Chondrocyte (in vitro differentiated cells): ENCODE measurements at places on chromosomes 3 and 15. TPM values are rescaled to one million over a fixed set of nuclear protein-coding genes. Genes with fewer than 3 reads are reported as not detected.

GRCh38 chr3:36514171-36514570, 133.9 kb downstream of the STAC start:
- H3K27ac ChIP-seq, result no peak overlapping the region
- H3K27me3 ChIP-seq, result peaks cover 10% of the 10 kb centered on the region
- H3K4me1 ChIP-seq, result no peaks in the 10 kb centered on the region

GRCh38 chr15:51796847-51797401, 32.5 kb upstream of the TMOD3 start:
- H3K36me3 ChIP-seq, result peaks cover 5% of the 10 kb centered on the region
- no peak overlapping the region for H3K27ac ChIP-seq
- no peak overlapping the region for H3K4me3 ChIP-seq
- no peak for DNase-seq

GRCh38 chr3:127183931-127184869, 8.7 kb upstream of the PRR23E start:
- no peak overlapping the region for H3K4me3 ChIP-seq
- no peak for DNase-seq
- H3K36me3 ChIP-seq, result peaks cover 1% of the 10 kb centered on the region
- H3K27ac ChIP-seq, result no peak overlapping the region

DNA sequence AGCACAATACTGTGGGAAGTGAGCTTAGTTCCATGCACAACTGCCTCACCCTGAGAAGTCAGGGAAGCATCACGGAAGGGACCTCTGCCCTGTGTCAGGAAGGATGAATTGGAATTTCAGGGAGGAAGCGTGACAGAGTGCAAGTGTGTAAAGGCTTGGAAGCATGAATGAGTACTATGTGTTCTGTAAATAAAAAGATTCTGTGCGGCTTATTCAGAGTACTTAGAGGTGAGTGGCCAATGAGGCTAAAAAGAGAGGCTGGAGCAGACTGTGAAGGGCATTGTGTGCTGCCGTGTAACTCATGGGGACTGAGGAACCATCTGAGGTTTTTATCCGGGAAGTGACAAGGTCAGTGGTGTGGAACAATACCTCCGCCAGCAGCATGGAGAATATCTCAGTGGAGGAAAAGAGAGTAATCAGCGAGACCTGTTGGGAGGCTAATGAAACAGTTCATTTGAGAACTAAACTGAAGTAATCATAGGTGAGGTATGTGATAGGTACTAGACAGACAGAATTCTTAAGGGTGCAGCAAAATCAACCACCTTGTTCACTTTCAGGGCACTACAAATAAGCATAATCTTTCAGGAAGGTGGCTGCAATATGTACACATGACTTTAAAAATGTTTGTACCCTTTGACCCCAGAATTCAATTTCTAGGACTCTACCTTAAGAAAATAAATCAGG, 64.9 kb upstream of the SPRED1 start:
- DNase-seq, result no peak
- no peaks in the 10 kb centered on the region for H3K36me3 ChIP-seq
- H3K27me3 ChIP-seq, result peaks cover 5% of the 10 kb centered on the region
- no peak overlapping the region for H3K27ac ChIP-seq

GRCh38 chr15:48887144-48887543, 9.2 kb downstream of the EID1 start:
- no peak for DNase-seq
- no peaks in the 10 kb centered on the region for H3K27me3 ChIP-seq
- H3K36me3 ChIP-seq, result no peaks in the 10 kb centered on the region
- peak overlapping the region; percentile 12 for H3K27ac ChIP-seq
- peaks cover 69% of the 10 kb centered on the region for H3K4me1 ChIP-seq
- no peak overlapping the region for H3K4me3 ChIP-seq

- H3K27me3 ChIP-seq, result no peaks in the 10 kb centered on the region
- DNase-seq, result no peak
- no peaks in the 10 kb centered on the region for H3K36me3 ChIP-seq
- no peak overlapping the region for H3K4me3 ChIP-seq
- H3K27ac ChIP-seq, result no peak overlapping the region
Measured at GRCh38 chr3:20056725-20057611, 16.7 kb downstream of the KAT2B start.

GRCh38 chr3:151197981-151198767, 4.8 kb downstream of the GPR171 start:
- H3K4me1 ChIP-seq, result peaks cover 34% of the 10 kb centered on the region
- H3K27me3 ChIP-seq, result no peaks in the 10 kb centered on the region
- no peaks in the 10 kb centered on the region for H3K36me3 ChIP-seq
- no peak for DNase-seq

DNA sequence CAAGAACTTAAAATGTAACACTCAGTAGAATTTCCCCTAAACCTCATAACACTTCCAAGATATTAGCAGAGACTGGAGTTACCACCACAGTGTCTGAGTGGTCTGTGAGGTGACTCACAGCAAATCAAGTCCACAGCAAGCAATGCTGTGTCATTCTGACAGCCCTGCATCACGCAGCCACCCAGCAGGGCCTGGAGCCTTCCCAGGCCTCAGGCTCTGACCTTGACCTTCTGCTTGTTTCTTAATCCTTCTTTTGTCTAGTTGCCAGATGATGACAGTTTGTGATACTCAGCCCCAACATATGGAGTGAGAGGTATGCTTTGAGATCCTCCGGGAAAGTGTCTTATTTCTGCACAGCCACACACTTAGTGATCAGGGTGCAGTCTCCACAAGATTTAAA, 82.5 kb downstream of the TOP2B start:
- H3K36me3 ChIP-seq, result no peaks in the 10 kb centered on the region
- no peak for DNase-seq
- H3K4me1 ChIP-seq, result peaks cover 38% of the 10 kb centered on the region
- H3K27me3 ChIP-seq, result no peaks in the 10 kb centered on the region
- H3K4me3 ChIP-seq, result no peak overlapping the region

DNA sequence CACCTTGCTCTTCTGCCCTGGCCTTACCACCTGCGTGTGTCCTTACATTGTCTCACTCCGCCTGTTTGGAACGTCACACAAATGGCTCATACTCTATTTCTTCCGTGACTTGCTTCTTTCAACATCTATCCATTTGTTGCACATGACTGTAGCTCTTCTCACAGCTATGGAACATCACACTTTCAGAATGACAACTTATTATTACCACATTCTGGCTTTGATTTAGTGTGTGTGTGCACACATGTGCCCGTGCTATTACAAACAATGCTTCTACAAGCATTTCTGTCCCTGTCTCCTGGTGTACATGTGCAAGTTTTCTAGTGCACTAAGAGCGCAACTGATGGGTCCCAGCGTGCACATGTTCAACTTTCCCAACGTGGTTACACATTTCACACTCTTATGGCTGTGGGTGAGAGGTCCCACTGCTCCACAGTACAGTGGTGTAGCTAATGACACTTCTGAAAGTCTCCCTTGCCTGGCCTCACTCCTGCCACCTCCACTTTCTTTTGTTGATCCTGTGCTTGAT, 37.8 kb downstream of the PTH1R start:
- no peak overlapping the region for H3K27ac ChIP-seq
- no peak overlapping the region for H3K4me3 ChIP-seq
- peaks cover 14% of the 10 kb centered on the region for H3K4me1 ChIP-seq
- peaks cover 24% of the 10 kb centered on the region for H3K36me3 ChIP-seq
- DNase-seq, result peak; percentile 15

GRCh38 chr3:15976524-15976923, 178.7 kb upstream of the ANKRD28 start:
- H3K27ac ChIP-seq, result no peak overlapping the region
- H3K4me1 ChIP-seq, result peaks cover 18% of the 10 kb centered on the region
- no peaks in the 10 kb centered on the region for H3K36me3 ChIP-seq

- H3K4me3 ChIP-seq, result no peak overlapping the region
- H3K27ac ChIP-seq, result no peak overlapping the region
- no peak for DNase-seq
- peaks cover 2% of the 10 kb centered on the region for H3K27me3 ChIP-seq
Measured at GRCh38 chr3:133136114-133137041, 98.2 kb downstream of the TMEM108 start.

DNA sequence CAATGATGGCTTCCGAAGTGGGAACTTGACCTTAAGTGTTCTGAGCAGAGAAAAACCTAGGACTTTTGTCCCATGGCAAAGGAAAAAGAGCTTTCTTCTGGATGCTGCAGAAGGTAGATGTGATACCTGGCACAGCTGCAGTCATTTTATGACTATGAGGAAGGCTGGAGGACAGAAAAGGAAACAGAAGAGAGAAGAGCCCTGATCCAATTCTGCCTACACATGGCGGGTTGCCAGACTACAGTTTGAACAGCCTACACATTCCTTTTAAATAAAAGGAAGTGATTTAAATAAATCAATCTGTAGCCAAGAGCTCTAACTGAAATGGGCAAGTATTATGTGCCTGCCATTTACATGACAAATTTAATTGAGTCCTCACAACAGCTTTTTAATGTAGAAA, 43.6 kb upstream of the CHRNB4 start:
- H3K4me3 ChIP-seq, result no peak overlapping the region
- no peak overlapping the region for H3K27ac ChIP-seq
- H3K4me1 ChIP-seq, result no peaks in the 10 kb centered on the region
- H3K36me3 ChIP-seq, result no peaks in the 10 kb centered on the region

- DNase-seq, result no peak
- H3K4me3 ChIP-seq, result no peak overlapping the region
- peaks cover 4% of the 10 kb centered on the region for H3K27me3 ChIP-seq
Measured at GRCh38 chr3:63523100-63523499, 129.4 kb upstream of the SNTN start.

DNA sequence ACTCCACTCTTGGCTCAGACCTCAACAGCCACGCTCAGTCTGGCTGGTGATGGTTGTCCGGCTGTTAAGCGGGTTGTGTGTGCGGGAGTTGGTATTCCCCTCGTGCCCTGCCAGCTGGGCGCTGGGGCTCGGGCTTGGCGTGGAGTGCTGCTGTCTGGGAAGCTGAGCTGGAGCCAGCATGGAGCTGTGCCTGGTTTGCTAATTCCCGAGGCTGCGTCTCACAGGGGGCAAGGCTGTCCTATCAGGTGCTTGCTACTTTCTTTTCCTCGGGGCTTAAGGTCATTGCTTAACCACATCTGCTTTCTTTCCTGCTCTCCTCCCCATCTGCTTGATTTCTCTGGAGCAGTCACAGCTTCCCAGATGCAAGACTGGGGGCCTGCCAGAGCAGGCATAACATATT, 29.9 kb downstream of the PDIA5 start:
- H3K36me3 ChIP-seq, result peaks cover 44% of the 10 kb centered on the region
- peak overlapping the region; percentile 89 for H3K27ac ChIP-seq
- peaks cover 49% of the 10 kb centered on the region for H3K4me1 ChIP-seq
- peak overlapping the region; percentile 17 for H3K4me3 ChIP-seq
- DNase-seq, result no peak

- no peak overlapping the region for H3K4me3 ChIP-seq
- no peaks in the 10 kb centered on the region for H3K27me3 ChIP-seq
- peaks cover 75% of the 10 kb centered on the region for H3K4me1 ChIP-seq
Measured at GRCh38 chr3:64349551-64349950, 124.3 kb upstream of the PRICKLE2 start.

GRCh38 chr3:24850245-24850644, 355.6 kb upstream of the THRB start:
- no peak for DNase-seq
- peaks cover 6% of the 10 kb centered on the region for H3K4me1 ChIP-seq
- no peaks in the 10 kb centered on the region for H3K36me3 ChIP-seq
- H3K4me3 ChIP-seq, result no peak overlapping the region

GRCh38 chr15:61175024-61175423, 54.1 kb downstream of the RORA start:
- no peak for DNase-seq
- no peaks in the 10 kb centered on the region for H3K27me3 ChIP-seq
- H3K4me3 ChIP-seq, result no peak overlapping the region
- no peaks in the 10 kb centered on the region for H3K36me3 ChIP-seq

DNA sequence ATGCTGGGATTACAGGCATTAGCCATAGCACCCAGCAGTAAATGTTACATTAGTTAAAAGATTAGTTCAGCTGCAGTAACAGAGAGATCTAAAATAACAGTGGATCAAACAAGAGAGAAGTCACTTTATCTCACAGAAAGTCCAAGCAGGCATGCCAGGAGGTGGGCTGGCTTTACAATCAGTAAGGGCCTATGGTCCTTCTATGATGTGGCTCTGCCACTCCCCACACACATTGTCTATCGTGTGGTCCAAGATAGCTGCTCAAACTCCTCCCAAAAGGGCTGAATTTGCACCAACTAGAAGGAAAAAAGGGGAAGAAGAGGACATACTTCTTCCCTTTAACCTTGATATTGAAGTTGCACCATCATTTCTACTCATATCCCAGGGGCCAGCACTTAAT, 4.6 kb upstream of the RUVBL1 start:
- no peaks in the 10 kb centered on the region for H3K27me3 ChIP-seq
- no peak for DNase-seq
- H3K27ac ChIP-seq, result no peak overlapping the region
- no peak overlapping the region for H3K4me3 ChIP-seq
- H3K4me1 ChIP-seq, result peaks cover 7% of the 10 kb centered on the region
- peaks cover 2% of the 10 kb centered on the region for H3K36me3 ChIP-seq

GRCh38 chr15:56835718-56836171, 82.7 kb upstream of the TCF12 start:
- H3K27me3 ChIP-seq, result no peaks in the 10 kb centered on the region
- H3K4me1 ChIP-seq, result peaks cover 70% of the 10 kb centered on the region
- H3K36me3 ChIP-seq, result no peaks in the 10 kb centered on the region
- H3K27ac ChIP-seq, result no peak overlapping the region
- H3K4me3 ChIP-seq, result no peak overlapping the region
- no peak for DNase-seq

DNA sequence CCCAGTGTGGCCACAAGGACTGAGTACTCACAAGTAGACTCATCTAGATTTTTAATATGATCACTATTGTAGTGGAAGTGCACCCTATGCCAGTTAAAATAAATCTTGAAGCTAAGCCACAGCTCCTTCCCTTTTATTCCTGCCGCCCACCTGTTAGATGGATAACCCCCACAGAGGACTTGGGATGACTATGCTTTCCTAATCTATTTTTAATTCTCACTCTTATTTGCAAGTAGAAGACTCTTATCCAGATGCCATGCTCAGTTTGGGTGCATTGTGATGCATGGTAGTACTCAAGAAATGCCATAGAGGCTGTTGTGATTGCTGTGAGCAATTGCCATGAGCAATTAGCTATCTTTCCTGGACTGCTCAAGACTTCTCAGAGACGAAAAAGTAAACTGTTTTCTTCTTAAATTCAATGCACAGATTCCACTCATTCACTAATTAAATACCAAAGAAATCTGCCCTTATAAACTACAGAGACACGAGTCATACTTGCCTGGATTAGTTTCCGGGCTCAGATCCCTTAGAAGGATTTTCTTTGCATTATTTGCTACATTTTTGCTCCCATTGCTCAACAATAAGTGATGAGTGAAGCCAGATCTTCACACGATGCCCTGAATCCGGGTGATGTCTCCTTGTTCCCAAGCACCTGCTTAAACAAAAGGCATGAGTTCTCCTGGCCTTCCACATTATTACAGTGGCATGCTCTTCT, 472.1 kb downstream of the SOX2 start:
- peaks cover 2% of the 10 kb centered on the region for H3K27me3 ChIP-seq
- H3K4me1 ChIP-seq, result peaks cover 5% of the 10 kb centered on the region
- H3K4me3 ChIP-seq, result no peak overlapping the region

The P3H2 gene
- 18.2 to 72.4 TPM (median 21.9 TPM) in 3 replicates for total RNA-seq

The HIGD2B gene
- total RNA-seq, result not detected in 3 replicates

The ECE2 gene
- total RNA-seq, result not detected in 3 replicates

The VGLL3 gene
- 170 to 405 TPM (median 177 TPM) in 3 replicates for total RNA-seq

The C3orf49 gene
- not detected in 3 replicates for total RNA-seq

The CHRNA7 gene
- total RNA-seq, result 1.5 to 2.3 TPM (median 1.9 TPM) in 3 replicates

The DUOX2 gene
- 0.05 TPM in 1 of 3 replicates, not detected in the others for total RNA-seq

The GOLGA6L7 gene
- not detected in 3 replicates for total RNA-seq

The ZNF280D gene
- total RNA-seq, result 12.5 to 16.8 TPM (median 15.1 TPM) in 3 replicates

The VIPR1 gene
- 5.8 to 17.0 TPM (median 6.1 TPM) in 3 replicates for total RNA-seq

The TRIM42 gene
- total RNA-seq, result not detected in 3 replicates

The STRA6 gene
- total RNA-seq, result 4.9 to 12.7 TPM (median 5.4 TPM) in 3 replicates
